ENCODE measurements at places on chromosomes 12 and 14. TPM values are rescaled to one million over a fixed set of nuclear protein-coding genes. Genes with fewer than 3 reads are reported as not detected.
A peak's percentile ranks its signal among the peaks of the same experiment; 100 is the strongest.

Gene FKBP3
- total RNA-seq: 30.6 TPM

Gene AQP6
- total RNA-seq: 0.31 TPM

- no peaks in the 10 kb centered on the region for H3K36me3 ChIP-seq
- DNase-seq: no peak
- no peaks in the 10 kb centered on the region for H3K27me3 ChIP-seq
- no peaks in the 10 kb centered on the region for H3K4me1 ChIP-seq
Measured at GRCh38 chr12:31265722-31266121, 60.2 kb downstream of the SINHCAF start.

DNA sequence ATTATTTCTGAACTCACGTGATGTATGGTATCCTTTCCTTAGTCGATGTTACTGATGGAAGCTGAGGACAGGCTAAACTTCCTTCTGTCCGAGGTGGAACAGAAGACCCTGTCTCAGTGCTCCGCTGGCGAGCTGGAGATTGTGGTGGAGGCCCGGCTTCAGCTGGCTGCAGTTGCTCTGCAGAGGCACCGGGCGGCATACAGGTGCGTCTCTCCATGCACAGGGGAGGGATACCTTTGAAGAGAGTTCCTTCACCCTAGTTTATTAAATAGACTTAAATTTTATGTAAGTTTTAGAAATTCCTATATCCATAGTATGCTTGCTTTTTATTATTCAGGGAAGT lies 186.7 kb upstream of the NEDD1 start:
- no peaks in the 10 kb centered on the region for H3K4me1 ChIP-seq
- H3K27me3 ChIP-seq: no peaks in the 10 kb centered on the region
- no peaks in the 10 kb centered on the region for H3K36me3 ChIP-seq
- peak overlapping the region; percentile 51 for H3K27ac ChIP-seq
- H3K4me3 ChIP-seq: no peak overlapping the region

DNA sequence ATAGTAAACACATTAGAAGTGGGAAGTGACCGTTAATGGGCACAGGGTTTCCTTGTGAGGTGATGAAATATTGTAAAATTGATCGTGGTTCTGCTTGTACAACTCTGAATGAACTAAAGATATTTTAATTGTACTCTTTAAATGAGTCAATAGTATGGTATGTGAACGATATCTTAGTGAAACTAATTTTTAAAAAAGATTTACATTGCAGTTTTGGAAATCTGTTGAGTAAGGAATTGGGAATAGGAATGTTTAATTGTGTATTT lies 1.7 kb downstream of the ZNF410 start:
- DNase-seq: no peak
- H3K27ac ChIP-seq: no peak overlapping the region
- peaks cover 15% of the 10 kb centered on the region for H3K4me1 ChIP-seq
- peaks cover 2% of the 10 kb centered on the region for H3K36me3 ChIP-seq
- no peaks in the 10 kb centered on the region for H3K27me3 ChIP-seq

DNA sequence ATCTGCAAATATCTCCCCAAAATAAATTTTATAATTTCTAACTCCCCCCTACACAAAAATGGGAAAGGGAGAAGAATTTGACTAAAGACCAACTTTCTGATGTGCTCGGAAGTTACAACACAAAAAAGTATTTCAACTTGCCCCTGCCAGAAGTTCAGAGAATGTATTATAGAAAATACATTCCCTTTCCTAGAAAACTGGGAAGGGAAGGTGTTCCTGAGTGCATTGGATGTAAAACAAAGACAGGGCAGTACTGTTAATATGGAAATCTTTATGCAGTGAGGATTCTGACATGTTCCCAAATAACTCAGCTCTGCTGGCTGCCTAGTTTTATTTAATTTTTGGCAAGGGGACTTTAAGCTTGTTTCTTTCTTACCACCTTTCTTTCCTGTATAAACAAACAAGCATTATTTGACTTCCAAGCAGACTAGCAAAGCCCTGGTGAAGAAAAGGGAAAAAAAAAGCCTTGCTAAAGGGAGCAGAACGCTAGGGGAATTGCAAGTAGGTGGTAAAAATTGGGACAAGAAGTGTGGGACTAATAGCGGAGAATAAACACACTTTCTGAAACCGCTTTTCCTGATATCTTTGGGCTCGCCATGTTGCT lies 124.1 kb downstream of the STXBP6 start:
- H3K4me1 ChIP-seq: peaks cover 5% of the 10 kb centered on the region
- H3K27ac ChIP-seq: no peak overlapping the region
- H3K36me3 ChIP-seq: no peaks in the 10 kb centered on the region
- H3K27me3 ChIP-seq: no peaks in the 10 kb centered on the region
- no peak overlapping the region for H3K4me3 ChIP-seq
- DNase-seq: peak; percentile 35

DNA sequence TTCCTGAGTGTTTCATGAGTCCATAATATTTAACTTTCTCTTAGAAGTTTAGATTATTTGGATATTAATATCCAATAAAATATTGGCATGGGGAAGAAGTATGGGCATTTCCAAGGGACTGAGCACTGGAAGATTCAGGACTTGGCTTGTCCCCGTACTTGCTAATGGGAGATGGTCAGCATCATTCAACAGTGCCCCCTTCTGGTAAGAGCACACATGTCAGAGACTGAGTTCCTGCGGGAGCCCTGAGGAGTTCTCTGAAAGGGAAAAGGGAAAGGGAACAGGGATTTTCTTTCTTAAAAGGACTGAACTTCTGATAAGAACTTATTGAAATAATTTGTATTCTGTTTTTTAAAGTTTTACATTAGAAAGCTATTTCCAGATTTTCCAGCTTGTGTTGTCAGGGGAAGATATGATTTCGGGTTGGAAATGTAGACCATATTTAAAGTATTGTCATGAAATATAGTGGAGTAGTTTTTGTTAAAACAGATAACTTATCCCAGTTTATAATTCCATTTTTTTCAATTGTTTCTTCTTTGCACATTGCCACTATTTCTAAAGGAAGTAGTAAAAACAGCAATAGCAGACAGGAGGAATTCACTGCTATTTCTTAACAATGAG lies 59.8 kb upstream of the C12orf71 start:
- no peaks in the 10 kb centered on the region for H3K27me3 ChIP-seq
- DNase-seq: peak; percentile 85
- H3K4me3 ChIP-seq: no peak overlapping the region
- H3K27ac ChIP-seq: no peak overlapping the region
- no peaks in the 10 kb centered on the region for H3K36me3 ChIP-seq

- peaks cover 26% of the 10 kb centered on the region for H3K27me3 ChIP-seq
- H3K36me3 ChIP-seq: no peaks in the 10 kb centered on the region
- H3K4me3 ChIP-seq: no peak overlapping the region
- peak; percentile 34 for DNase-seq
Measured at GRCh38 chr12:3371018-3371417, 120.0 kb upstream of the PRMT8 start.

Data from lung (tissue), 17 donors.